Fibroblast of skin of right biceps (primary cell): ENCODE measurements at places on chromosomes 12 and 14.

DNA sequence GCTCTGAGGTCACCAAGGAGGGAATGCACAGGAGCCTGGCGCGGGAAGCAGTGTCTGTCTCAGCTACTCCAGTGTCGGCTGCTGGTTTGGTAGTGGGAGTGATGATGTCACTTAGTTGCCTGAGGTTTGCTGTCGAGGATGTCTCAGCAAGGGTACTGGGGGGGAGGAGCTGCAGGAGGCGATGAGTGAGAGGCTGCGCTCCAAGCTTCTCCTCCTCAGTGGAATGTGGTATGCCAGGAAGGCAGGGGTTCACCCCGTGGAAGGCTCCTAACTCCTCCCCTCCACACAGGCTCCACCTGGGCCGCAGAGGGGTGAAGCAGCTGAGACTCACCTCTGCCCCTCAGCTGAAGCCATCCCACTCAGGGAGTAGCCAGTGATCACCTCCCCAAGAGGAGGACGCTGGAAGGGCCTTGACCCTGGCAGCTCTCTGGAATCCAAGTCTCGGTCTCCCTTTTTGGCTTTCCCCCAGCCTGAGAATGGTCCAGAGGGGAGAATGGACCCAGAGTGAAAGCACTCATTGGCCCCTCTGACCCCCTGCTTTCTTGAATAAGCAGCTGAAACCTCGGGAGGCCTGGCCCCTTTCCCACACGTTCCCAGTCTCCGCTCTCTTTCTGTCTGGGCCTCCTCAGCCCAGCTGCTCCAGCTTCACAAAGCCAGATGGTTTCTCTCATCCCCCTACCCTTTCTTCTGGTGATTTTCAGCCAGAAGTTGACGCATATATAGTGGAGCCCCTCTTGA lies 178.9 kb upstream of the FKBP4 start:
- peak; percentile 89 for DNase-seq

DNA sequence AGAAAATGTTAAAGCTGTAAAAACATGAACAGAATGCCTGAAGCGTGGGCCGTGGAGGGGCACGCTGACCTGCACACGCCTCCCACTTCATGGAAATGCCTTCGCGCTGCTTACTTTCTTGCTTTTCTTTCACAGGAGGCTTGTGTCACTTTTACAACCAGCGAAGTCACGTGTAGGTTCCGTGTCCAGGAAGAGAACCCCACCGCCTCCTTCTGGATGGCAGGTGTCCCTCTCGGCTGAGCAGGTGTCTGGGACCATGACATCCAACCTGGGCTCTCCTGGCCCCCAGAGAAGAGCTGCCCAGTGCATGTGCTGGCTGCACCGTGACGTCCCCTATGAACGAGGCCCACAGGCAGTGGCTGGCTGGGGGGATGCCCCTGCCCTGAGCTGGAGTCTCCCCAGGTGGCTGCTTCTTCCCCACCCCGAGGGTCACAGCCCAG lies 345.0 kb upstream of the SFSWAP start:
- DNase-seq: no peak

DNA sequence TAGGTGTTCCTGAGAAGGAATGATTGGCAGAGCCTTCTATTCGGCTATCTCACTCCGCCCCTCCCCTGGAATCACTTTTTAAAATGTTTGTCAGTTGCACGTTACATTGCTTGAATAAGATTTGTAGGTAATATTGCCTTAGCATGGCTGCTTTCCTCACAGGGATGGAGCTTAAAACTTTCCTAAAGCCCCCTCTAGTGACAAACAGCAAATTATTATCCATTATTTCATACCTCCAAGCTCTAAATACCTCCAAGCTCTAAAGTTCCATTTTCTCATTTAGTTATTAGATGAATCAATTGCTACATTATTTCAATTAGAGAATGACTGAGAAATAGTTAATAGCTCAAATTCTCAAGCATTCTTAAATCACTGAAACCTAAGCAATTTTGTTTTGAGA lies 5.1 kb upstream of the SPATA7 start:
- DNase-seq: peak; percentile 1

DNA sequence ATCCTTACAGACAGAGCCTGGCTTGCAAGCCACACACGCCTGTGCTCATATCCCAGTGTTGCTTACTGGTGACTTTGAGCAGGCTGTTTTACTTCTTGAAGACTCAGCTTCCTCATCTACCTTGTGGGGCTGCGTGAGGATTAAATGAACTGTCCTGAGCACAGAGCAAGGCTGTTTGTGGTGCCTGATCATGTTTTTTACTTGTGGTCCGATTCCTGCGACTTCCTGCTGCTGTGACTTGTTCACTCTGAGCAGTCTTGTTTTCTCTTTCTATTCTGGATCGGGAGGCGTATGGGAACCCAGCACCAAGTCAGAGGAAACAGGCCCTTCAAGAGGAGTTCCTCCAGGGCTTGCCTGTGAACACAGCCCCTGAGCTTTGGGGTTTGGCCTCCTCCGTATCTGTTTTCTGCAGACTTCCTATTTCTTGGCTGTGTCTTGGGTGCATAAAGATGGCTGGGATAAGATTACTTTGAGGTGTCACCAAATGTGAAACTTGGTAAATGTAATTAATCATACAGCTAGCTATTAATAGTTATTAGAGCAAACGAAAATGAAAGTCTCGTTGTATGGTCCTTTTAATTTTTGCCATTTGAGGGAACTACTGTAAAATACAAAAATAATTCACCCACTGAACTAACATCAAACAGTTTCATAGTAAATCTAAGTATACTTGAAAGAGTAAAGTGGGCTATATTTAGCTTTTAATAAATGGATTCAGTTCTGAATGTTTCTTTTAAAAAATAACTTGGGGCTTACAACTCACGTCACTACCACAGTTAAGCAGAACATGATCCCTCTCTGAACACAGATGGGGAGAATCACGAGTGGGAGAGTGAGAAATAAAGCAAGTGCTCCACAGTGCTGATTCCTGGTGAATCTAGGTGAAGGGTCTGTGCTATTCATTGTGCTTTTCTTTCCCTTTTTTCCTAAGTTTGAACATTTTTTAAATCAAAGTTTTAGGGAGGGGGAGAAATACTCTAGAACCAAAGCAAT lies 251.5 kb downstream of the FOXN3 start:
- DNase-seq: no peak

DNA sequence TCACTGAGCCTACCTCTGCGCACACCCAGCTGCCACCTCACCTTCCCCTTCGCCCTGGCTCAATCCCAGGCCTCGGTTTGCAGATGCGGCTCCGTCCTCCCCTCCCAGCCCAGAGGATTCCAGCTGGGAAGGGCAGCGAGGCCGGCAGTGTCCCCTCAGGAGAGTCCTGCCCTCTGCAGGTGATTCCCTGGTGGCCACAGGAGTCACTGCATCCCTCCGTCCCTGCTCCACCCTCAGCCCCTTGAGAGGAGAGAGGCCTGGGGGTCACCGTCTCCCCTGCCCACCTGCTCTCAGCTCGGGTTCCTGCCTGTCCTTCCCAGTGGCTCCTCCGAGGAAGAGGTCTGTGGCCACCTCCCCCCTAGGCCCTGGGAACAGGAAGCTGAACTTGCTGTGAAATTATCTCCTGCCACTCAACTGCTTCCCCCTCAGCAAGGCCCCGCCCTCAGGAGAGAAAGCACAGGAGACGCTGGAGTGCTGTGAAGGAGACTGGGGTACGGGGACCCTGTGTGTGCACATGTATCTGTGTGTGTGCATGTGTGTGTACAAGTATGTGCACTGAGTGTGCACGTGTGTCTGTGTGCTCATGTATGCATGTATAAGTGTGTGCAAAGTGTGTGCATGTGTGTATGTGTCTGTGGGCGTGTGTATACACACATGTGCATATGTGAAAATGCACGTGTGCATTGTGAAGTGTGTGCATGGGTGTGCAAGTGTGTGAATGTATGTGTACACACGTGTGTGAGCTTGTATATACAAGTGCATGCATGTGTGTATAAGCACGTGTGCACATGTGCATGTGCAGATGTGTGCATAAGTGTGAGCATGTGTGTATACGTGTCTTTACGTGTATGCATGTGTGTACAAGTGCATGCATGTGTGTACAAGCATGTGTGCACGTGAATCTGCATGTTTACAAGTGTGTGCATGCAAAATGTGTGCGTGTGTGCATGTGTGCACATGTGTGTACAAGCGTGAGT lies 13.2 kb upstream of the GALNT9 start:
- DNase-seq: no peak

DNA sequence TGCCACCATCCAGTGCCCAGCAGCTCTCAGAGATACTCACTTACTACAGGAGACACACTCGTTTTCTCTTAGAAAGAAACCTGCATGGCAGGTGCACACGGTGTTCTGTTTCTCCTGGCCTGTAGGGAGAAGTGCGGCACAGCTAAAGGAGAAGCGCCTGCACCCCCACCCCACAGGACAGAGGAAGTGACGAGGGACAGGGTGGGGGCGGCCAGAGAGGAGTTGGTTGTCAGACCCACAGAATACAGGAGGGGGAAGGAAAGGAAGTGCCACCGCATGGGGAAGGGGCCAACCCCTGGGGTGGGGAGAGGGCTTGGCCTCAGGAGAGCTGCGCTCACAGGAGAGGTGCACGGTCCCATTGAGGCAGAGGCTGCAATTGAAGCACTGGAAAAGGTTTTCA lies 8.8 kb downstream of the TNFRSF1A start:
- DNase-seq: no peak

GRCh38 chr14:77709412-77709811 lies 1.5 kb downstream of the SLIRP start:
- DNase-seq: no peak

DNA sequence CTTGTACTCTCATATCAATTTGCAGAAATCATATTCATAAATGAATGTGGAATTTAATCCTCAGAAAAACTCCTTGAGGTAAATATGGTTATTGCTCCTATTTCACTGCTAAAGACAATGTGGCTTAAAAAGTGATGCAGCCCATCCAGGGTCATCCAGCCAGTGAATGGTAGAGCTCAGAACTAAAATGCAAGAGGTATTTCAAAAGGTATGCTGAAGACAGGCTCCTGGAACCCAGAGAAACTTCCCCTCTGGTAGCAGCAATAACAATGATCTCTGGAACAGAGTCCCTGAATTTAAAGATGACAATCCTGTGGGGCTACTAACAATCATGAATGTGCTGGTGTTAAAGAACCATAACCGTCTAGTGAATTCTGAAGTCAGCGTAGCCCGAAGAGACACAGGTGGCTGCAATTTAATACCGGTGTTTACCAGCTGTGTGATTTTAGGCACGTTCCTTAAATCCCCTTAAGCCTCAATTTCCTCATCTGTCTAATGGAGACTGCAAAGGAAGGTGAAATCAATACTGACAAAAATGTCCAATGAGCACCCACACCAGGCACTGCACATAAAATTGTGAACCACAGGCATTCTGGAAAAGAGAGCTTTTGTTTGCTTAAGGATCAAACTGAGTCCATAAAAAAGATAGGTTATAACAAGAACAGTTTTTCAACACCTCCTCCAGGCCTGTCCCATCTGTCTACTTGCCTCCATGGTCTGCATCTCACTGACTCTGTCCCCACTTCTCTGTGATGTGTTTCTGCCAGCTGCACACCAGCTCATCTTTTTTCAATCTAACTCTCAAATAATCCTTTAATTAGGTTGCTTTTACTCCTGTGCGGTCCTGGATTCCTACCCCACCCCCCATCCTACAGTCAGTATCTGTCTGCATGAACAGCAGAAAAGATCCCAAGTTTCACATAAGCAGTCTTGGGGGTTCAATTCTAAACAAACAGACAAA lies 10.5 kb downstream of the TM7SF3 start:
- DNase-seq: no peak

DNA sequence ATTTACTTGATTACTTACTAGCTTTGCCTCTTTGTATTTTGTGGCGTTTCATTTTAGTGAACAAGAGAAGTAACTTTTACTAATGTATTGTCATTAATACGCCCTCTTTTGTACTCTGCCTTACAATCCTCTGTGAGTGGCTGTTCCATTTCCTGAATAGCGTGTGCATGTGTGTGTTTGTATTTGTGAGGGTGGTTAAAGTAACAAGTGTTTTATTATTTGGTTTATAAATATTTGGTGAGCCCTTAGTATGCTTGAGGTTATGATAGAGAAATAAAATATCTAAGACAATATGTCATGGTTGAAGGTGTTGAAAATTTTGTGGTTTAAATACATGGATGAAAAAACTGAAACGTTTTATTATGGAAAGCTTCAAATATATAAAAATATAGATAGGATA lies 71.7 kb upstream of the REP15 start:
- DNase-seq: peak; percentile 40

DNA sequence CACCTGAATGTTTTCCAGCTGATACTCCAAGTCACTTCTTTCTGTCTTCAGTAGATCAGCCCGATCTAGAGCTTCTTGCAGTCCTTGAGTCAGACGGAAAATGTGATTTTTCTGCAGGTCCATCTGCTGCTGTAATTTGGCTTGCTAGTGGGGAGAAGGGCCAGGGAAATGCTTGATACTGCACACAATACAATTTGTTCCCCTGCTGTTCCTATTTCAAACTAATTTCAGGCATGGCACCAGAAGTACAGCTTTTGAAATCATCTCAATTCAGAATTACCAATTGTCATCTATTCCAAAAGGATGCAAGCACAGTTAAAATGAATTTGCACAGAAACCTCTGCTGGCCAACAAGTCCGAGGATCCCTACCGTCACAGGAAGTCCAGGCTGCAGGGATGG lies 53.4 kb downstream of the PRKAB1 start:
- DNase-seq: no peak

- DNase-seq: peak; percentile 75
Measured at GRCh38 chr12:16526693-16527092, 79.3 kb downstream of the LMO3 start.

- DNase-seq: no peak
Measured at GRCh38 chr12:56877195-56878009, 56.8 kb downstream of the SDR9C7 start.

- peak; percentile 81 for DNase-seq
Measured at GRCh38 chr12:89999699-90000505, 291.3 kb upstream of the ATP2B1 start.

DNA sequence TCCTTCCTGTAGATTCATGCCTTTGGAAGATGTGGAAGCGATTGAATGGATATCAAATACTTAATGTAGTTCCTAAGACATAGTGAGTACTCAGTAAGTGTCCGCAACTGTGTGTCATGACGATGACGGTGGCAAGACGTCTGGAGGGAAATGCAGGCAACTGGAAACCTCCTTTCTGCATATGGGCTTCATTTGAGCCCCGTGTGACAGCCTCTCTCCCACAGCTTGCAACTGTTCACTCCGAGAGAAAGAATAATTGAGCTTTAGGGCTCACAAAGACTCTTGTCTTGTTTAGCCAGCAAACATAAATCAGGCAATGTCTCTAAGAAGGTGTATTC lies 6.9 kb downstream of the CFAP251 start:
- peak; percentile 92 for DNase-seq

GRCh38 chr14:61774861-61775260 lies 12.6 kb downstream of the SNAPC1 start:
- no peak for DNase-seq

DNA sequence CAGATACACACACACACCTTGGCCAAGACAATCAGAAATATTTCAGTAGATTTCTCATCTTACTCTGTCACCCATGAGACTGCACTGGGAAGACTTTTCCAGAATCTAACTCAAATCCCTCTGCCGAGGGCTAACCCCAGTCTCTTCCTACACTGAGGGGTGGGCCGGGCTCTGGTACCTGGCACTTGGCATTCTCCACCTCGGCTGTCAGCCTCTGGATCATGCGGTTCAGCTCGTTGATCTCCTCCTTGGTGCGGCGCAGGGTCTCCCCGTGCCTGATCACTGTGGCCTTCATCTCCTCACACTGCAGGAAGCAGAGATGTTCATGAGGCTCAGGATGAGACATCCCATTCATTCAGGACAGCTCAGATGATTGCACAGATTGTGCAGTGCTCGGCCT lies 4.9 kb downstream of the KRT83 start:
- DNase-seq: no peak

- no peak for DNase-seq
Measured at GRCh38 chr12:10207136-10207535, 5.5 kb upstream of the GABARAPL1 start.

GRCh38 chr12:22459838-22460490 lies 84.4 kb downstream of the C2CD5 start:
- DNase-seq: peak; percentile 41

- DNase-seq: no peak
Measured at GRCh38 chr14:106690333-106690891, 1164.0 kb downstream of the TMEM121 start.
